Upper lobe of right lung (tissue), 1 donor: ENCODE measurements at places on chromosomes 12 and 14. TPM values are rescaled to one million over a fixed set of nuclear protein-coding genes. Genes with fewer than 3 reads are reported as not detected.

- H3K27me3 ChIP-seq = peaks cover 4% of the 10 kb centered on the region
- no peak overlapping the region for H3K27ac ChIP-seq
- H3K36me3 ChIP-seq = no peaks in the 10 kb centered on the region
- no peaks in the 10 kb centered on the region for H3K4me1 ChIP-seq
- peak; percentile 44 for DNase-seq
Observed at GRCh38 chr14:105836730-105837129, 310.3 kb downstream of the TMEM121 start.

GRCh38 chr12:116731801-116732200 lies 6.1 kb downstream of the SPRING1 start:
- peaks cover 29% of the 10 kb centered on the region for H3K36me3 ChIP-seq
- no peak overlapping the region for H3K4me3 ChIP-seq
- DNase-seq = no peak
- peaks cover 47% of the 10 kb centered on the region for H3K4me1 ChIP-seq
- no peak overlapping the region for H3K27ac ChIP-seq
- no peaks in the 10 kb centered on the region for H3K27me3 ChIP-seq

DNA sequence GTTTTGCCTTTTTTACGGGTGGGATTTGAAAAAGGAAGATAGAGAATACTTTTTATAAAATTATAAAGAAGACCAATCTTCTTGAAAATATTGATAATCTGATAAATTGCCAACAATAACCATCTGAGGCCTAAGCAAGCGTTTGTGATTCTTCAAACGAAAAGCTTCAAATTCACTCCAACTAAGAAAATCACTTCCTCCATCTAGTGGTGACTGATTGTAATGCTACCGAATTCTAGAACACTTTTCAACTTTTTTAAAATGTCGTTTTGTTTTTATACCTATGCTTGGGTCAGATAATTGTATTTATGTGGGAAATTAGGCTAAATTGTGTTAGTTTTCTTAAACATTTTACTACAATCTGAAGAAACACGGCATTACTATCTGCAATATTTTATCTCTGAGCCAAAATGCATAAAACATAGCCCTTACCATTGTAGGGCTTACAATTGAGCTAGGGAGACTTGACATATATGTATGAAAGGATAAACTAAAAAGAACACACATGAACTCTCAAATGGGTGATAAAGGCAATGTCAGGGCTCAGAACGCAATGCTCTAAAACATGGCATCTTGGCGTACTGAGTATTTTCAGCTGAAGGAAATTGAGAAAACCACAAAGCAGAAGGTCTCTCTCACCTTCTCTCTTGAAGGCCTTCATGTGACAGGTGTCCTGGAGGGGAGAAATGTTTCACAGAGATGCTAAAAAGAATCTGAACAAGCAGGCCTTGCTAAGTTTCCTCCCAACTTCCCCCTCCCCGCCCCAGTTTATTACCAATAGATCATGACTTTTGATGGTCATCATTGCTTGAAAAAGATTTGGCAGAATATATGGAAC lies 36.8 kb upstream of the G2E3 start:
- H3K36me3 ChIP-seq = no peaks in the 10 kb centered on the region
- no peak overlapping the region for H3K4me3 ChIP-seq
- DNase-seq = no peak
- H3K27ac ChIP-seq = no peak overlapping the region
- no peaks in the 10 kb centered on the region for H3K27me3 ChIP-seq
- peaks cover 6% of the 10 kb centered on the region for H3K4me1 ChIP-seq

DNA sequence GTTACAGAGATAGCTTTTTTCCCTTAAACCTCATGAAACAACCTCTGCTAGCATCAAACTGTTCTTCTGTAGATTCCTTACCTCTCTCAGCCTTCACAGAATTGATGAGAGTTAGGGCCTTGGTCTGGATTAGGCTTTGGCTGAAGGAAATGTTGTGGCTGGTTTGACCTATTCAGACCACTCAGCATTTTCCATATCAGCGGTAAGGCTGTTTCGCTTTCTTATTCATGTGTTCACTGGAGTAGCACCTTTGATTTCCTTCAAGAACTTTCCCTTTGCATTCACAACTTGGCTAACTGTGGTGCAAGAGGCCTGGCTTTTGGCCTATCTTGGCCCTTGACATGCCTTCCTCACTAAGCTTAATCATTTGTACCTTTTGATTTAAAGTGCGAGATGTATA lies 50.7 kb upstream of the NRXN3 start:
- no peak for DNase-seq
- H3K4me1 ChIP-seq = no peaks in the 10 kb centered on the region
- no peak overlapping the region for H3K27ac ChIP-seq

DNA sequence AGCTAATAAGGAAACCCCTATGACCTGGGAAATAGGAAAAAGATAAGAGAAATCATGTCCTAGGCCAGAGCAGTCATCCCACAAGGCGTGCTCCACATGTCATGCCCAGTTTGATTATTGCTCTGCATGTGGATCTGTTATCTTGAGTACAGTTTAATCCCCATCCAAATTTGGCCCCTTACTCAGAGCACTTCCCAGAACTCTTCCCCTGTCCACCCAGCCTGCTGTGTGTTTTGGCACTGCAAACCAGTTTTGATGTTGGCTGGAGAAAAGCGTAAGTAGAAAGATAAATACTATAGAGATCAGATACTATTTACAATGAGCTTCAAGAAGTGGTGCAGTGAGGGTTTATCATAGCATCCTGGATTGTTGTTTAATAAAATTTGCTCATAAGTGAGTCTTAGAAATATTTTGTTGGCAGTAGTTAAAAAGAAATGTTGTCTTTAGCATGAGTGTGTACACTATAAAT lies 83.8 kb downstream of the PTPRB start:
- no peak overlapping the region for H3K4me3 ChIP-seq
- peaks cover 5% of the 10 kb centered on the region for H3K4me1 ChIP-seq
- no peaks in the 10 kb centered on the region for H3K27me3 ChIP-seq
- H3K27ac ChIP-seq = no peak overlapping the region

The KRT1 gene
- total RNA-seq = 3.5 TPM

DNA sequence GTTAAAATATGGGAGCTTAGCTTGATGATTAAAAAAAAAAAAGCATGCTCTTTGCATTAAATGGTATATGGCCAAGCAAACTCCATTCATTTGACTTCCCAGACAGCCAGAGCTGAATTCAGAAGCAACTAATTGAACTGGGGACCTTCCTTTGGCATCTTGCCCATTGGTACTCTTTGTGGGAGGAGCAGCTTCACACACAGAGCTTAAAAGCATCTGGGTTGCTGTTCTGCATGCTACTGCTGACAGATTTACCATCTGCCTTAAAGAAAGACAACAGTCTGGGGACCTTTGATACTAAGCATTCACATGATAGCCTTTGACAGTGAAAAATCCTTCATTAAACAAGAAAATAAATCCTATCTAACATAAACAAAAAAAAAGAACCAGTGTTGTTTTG lies 977.9 kb downstream of the TMTC2 start:
- H3K4me1 ChIP-seq = no peaks in the 10 kb centered on the region
- no peaks in the 10 kb centered on the region for H3K27me3 ChIP-seq
- no peak for DNase-seq
- no peaks in the 10 kb centered on the region for H3K36me3 ChIP-seq
- H3K4me3 ChIP-seq = no peak overlapping the region
- no peak overlapping the region for H3K27ac ChIP-seq

DNA sequence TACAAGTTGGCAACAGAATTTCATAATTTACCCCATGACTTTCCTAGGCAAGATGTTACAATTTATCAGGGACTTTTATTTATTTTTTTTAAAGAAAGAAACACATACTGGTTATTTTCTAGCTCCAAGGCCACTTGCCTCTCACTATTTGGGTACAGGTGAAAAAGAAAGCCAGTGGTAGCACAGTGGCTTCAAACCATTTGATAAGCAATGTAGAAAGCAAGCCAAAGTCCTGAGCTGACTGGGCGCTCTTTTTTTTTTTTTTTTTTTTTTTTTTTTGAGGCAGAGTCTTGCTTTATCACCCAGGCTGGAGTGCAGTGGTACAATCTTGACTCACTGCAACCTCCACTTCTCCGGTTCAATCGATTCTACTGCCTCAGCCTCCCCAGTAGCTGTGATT lies 73.3 kb downstream of the STXBP6 start:
- no peaks in the 10 kb centered on the region for H3K27me3 ChIP-seq
- no peak overlapping the region for H3K27ac ChIP-seq
- H3K4me1 ChIP-seq = no peaks in the 10 kb centered on the region
- H3K36me3 ChIP-seq = no peaks in the 10 kb centered on the region

The KRT74 gene
- total RNA-seq = not detected

The GPRC5D gene
- total RNA-seq = not detected

The KLHDC1 gene
- 7.6 TPM for total RNA-seq

DNA sequence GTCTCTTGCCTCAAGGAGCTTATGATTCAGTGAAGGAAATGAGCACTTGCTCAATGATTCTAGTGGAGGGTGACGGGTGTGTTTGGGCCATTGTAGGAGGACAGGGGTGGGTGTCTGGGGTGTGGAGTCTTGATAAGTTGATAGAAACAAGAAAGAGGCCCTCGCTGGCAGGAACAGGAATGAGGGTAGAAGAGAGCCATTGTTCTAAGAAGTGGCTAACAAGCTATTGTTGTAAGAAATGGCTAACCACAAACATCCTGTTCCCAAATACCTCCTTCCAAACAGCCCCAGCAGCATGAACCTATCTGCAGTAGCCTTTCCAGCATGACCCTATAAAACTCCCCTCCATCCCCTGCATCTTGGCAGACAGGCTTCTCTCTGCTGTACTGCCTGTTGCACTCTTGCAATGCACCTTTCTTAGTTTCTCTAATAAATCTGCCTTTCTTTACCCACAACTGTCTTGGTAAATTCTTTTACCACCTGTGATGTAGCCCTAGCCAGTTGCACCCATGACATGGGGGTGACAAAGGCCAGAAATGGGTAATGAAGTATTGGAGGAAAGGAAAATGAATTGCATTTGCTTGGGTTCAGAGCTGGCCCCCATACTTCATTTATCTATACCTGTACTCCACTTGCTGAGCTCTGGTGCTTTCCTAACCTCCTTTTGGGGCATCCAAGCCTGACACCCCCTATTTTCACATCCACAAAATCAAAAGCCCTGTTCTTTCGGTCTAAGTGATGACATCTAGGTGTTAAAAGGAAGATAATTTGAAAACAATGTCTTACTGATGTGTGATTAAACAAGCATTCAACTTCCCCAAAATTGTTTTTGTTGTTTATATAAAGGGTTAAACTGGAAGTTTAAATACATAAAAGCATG lies 389.1 kb downstream of the GRIN2B start:
- no peaks in the 10 kb centered on the region for H3K27me3 ChIP-seq
- H3K4me1 ChIP-seq = no peaks in the 10 kb centered on the region
- H3K36me3 ChIP-seq = no peaks in the 10 kb centered on the region
- H3K27ac ChIP-seq = no peak overlapping the region
- DNase-seq = no peak

- no peak overlapping the region for H3K27ac ChIP-seq
- no peaks in the 10 kb centered on the region for H3K36me3 ChIP-seq
- peak; percentile 37 for DNase-seq
- no peak overlapping the region for H3K4me3 ChIP-seq
- H3K27me3 ChIP-seq = no peaks in the 10 kb centered on the region
- no peaks in the 10 kb centered on the region for H3K4me1 ChIP-seq
Observed at GRCh38 chr14:95043732-95044462, 113.4 kb downstream of the DICER1 start.

DNA sequence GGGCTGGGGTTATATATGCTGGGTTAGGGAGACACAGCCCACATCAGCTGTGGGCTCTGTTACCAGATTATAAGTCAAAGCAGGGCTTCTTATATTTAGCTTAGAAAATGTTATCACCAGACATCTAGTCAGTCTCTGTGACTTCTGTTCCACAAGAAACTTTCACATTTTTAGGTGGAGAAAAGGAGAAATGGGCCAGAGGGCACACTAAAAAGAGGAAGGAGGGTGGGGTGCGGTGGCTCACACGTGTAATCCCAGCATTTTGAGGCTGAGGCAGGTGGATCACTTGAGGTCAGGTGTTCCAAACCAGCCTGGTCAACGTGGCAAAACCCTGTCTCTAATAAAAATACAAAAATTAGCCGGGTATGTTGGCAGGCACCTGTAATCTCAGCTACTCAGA lies 28.0 kb upstream of the SLC38A1 start:
- H3K4me3 ChIP-seq = no peak overlapping the region
- no peak for DNase-seq
- no peaks in the 10 kb centered on the region for H3K36me3 ChIP-seq

The COCH gene
- total RNA-seq = 0.38 TPM

The NELL2 gene
- 1.6 TPM for total RNA-seq

GRCh38 chr14:81179631-81180030 lies 41.1 kb downstream of the GTF2A1 start:
- peaks cover 22% of the 10 kb centered on the region for H3K36me3 ChIP-seq
- no peak overlapping the region for H3K27ac ChIP-seq
- DNase-seq = no peak
- peaks cover 14% of the 10 kb centered on the region for H3K4me1 ChIP-seq
- no peak overlapping the region for H3K4me3 ChIP-seq

DNA sequence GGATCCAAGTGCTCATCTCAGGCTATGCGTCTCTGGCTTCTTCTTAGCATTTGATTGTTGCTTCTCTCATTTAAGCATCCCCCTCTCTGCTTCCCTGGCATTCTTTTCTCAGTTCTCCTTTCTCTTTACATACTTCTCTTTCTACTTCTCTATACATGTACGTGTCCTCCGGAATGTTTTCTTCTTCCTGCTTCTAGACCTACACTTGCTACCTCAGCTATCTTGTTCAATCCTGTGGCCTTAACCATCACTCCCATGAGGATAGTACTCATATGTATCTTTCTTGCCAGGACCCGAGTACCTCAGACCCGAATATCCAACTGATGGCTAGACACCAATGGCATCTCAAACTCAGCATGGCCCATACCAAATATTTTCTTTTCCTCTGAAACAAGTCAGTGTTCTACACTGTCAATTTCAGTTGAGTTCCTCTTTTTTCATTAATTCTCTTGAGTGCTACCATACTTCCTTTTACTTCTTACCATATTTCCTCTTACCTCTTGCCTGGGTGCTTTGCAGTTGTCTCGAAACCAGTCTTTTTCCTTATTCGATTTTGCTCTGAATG lies 115.1 kb upstream of the SLC38A2 start:
- no peak overlapping the region for H3K4me3 ChIP-seq
- no peaks in the 10 kb centered on the region for H3K27me3 ChIP-seq
- H3K36me3 ChIP-seq = no peaks in the 10 kb centered on the region

The RNASE1 gene
- 888 TPM for total RNA-seq

DNA sequence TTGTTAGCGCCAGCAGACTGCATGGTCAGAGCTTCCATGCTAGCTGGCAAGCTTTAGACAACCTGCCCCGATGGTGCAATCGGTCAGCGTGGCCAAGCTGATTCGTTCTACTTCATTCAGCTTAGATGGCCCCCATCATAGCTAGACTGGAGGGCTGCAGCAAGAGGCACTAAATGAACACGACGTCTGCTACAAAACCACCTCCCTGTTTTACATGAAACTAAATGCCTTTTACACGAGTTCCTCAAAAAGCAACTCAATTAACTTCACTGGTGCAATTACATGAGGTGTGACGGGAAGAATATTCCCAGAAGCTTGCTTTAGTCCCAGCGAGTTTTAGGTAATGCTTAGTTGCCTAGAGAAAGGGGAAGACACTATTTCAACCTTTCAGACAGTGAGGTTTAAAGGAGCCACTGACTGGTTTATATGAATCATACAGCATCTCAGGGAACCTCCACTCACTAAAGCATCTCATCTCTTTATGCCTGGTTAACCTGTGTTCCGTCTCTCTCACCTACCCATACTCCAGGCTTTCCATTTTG lies 8.4 kb downstream of the NIN start:
- no peak overlapping the region for H3K27ac ChIP-seq
- H3K4me1 ChIP-seq = peaks cover 19% of the 10 kb centered on the region
- no peak overlapping the region for H3K4me3 ChIP-seq
- no peaks in the 10 kb centered on the region for H3K36me3 ChIP-seq

The CFAP251 gene
- total RNA-seq = 2.5 TPM
